ENCODE measurements at places on chromosomes 3 and 15.
A peak's percentile ranks its signal among the peaks of the same experiment; 100 is the strongest.

- DNase-seq: no peak
Measured at GRCh38 chr15:51405693-51406523, 64.5 kb downstream of the GLDN start.

DNA sequence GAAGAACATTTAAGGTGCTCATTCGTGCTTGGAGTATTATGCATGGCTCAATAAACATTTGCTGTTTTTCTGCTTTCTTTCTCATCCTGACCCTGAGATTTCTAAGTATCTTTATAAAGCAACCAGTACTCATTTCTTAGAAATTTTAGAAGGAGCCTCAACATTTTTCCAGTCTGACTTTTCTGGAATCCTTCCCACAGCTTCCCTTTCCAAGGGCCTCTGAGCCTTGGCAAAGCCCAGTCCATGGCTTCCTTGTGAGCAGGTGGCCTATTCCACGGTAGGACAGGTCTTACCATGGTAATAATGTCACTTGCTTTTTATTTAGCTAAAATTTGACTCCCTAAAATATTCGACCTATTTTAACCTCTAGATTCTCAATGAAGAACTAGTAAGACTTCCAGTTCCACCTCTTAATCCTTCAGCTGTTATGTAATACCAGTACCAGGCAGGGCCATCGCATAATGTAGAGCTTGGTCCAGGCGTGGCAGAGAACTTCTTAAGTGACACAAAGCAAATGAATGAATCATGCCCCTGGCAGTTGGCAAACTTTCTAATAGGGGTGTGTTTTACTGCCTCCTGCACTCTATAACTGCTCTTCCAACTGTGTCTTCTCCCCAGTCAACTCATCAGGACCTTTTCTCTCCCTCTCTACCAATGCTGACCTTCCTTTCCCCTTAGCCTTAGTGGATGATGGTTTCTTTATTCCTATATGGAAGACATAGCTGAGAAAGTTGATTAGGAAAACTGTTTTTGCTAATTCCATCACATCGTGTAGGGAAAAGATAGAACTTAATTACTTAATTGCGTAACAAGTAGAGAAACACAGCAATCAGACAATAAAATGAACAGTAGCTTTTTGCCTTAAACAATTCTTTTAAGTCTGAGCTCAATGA is 894 bp upstream of the TM4SF4 start:
- peak; percentile 90 for DNase-seq

- no peak for DNase-seq
Measured at GRCh38 chr15:61227950-61228936, 859 bp downstream of the RORA start.

DNA sequence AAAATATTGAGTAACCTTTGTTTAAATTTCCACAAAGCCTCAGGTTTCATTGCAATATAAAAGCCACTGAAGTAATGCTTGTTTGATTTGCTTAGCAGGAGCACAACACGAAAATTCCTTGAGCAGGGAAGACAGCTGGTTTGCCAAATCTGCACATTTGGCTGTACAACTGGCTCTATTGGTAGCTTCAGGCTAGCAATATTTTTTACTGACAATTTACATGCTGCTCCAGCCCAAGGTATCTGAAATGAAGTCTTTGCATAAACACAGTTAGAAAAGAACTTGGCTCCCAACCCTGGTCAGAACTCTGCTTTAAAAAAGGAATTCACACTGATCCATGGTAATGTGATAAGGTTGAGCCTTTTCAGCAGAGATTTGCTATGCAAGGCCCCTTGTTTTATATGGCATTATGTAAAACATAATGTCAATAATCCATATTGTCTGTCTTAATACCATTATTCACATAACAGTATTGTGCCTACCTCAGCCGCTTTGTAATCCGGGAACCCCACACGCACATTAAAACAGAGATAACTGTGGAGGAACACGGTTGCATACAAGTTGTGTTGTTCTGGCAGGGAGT is 55.7 kb upstream of the CHL1 start:
- no peak for DNase-seq

DNA sequence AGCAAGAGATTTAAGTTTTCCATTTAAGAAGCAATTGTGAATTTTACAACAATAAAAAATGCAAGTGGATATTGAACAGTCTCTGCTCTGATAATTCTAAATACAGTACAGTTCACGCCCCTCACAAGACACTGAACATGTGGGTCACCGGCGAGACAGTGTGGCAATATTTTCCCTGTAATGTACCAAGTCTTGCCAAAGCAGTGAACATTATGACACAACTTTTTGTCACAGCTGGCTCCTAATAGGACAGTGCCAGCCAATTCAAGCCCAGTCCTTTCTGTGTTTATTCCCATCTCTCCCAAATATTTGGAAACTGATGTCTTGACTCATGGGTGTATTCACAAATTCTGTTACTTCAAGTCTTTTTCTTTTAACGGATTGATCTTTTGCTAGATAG is 62.3 kb downstream of the PPARG start:
- DNase-seq: no peak

DNA sequence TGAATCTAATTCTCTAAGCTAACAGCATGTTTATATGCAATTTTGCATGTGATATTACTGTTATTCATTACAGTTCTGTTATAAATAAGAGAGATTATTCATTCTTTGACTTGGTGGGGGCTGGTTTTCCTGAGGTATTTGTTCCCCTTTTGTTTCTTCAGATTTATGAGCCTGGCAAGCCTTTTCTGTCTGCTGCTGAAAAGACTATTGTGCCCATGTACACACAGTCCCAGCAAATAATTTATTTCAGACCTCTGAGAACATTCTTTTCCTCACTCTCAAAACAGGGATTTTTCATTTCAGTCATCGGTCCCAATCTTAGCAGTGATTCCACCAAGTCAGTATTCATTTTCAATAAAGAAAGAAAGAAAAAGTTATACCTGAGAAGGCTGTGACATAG is 716.8 kb downstream of the NSUN3 start:
- no peak for DNase-seq

DNA sequence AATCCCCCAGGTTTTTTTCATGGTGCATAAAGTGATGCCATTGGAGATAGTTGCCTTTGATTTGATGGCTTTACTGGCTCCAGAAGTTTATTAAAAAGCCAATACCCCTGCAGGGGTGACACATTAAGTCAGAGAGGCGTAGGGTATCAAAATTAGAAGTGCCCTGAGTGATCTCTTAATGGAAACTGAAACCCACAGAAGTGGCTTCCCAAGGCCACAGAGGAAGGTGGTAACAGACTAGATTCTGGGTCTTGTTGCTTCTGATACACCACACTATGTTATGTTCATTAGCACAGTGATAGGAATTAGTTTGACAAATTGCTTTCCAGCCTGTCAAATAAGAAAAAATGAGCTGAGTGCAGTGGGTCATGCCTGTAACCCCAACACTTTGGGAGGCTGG is 112.3 kb downstream of the IQCH start:
- no peak for DNase-seq

DNA sequence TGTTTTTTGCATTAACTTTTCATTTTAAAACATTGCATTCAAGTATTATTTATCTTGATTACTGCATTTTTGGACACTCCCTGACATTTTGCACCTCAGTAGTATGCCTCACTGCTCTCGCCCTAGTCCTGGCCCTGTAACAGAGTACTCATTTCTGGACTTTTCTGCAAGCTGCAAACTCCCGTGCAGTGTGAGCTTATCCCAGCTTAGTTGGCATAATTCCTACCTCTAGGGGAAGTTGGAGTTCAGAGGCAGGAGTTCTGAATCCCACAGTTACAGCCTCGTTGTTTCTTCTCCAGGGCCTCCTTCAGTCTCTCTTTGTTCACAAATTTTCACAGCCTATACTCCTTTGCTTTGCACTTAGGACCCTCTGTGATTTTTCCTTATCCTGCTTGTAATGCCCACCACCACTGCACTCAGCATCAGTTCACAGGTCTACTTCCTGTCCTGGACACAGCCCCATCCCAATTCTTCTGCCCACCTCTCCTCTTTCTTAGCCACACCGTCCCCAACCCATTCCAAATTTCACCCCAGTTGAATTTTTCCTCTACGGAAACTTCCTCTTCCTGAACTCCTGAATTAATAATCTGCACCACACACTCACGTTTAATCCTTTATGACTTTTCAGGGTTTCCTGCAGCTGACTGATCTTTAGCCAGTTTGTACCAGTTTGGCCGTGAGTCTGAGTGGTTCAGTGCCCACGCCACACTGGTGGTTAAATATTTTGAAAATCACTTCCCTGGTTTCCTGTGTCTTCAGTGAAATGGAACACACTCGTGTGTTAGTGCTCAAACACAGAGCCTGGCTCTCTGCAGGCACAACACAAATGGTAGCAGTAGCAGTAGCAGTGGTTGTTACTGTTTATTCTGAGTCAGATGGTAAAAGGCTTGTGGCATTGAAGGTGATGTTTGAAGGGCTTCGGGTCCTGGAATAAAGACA is 6.3 kb upstream of the CTSH start:
- DNase-seq: peak; percentile 15

GRCh38 chr3:150147776-150148175 is 177.1 kb upstream of the PFN2 start:
- no peak for DNase-seq

DNA sequence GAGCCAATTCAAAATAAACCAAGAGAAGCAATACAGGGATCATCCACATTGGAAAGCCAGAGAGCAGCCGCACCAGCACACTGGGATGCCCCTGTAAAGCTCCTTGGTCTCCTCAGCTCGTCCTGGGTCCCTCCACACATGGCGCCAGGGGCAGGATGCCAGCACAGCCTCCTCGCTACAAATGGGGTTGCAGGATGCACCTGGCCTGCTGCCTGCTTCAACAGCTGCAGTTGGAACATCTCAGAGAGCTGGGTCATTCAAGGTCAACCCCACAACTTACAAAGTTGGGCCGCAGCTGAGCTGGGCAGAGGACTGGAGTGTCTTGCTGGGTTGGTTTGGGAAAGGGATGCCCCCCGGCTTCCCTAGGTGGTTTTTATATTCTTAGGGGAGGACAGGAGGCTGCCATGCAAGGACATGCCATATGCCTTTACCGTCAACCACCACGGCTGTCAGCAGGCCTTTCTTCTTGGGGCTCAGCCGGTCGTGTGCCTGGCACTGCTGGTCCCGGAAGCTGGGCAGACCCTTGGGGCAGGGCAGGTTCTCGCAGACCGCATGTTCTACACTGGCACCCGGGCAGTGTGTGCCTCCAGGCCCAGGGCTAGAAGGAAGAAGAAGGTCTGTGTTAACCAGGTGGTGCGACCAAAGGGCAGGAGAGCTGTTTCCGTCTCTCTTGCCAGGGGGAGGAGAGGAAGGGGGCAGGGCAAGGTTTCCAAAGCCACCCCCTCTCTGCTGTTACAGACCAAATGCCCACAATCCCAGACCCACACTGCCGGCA is 225.2 kb downstream of the ADAMTS17 start:
- no peak for DNase-seq

- no peak for DNase-seq
Measured at GRCh38 chr3:70743754-70744153, 431.3 kb upstream of the MDFIC2 start.

DNA sequence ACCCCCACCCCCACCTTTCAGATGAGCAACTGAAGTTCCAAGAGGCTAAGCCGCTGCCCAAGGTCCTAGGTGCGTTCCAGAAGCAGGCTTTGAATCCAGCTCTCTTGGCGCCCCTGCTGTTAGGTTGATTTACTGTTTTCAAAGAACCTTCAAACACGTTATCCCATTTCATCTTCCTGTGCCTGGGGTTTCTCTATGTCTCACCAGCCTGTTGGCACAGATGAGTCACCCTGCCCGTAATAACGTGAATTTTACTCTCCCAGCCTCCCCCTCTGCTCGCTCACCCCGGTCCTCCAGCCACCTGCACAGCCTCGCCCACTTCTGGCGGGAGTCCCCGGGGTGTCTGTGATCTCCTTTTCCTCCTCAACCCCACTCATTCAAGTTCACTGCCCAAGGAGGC is 13.0 kb upstream of the TSEN2 start:
- peak; percentile 81 for DNase-seq

- DNase-seq: no peak
Measured at GRCh38 chr3:50620420-50620819, 3.5 kb downstream of the MAPKAPK3 start.

DNA sequence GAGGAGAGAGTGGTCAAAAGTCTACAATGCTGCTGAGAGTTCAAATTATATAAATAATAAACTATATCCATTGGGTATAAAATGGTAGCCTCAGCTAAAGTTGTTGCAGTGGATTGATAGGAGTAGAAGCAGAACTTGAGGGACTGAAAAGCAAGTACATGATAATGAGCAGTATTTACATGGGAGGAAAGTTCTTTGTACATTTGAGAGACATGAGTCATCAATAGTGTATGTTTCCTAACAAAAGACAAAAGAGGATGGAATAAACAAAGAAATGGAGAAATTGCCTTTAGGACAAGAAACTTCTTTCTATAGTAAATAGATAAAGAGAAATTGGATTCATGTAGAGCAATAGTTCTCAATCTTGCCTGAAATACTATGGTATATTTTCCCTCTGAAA is 110.0 kb upstream of the PLSCR5 start:
- DNase-seq: no peak

- no peak for DNase-seq
Measured at GRCh38 chr3:120441776-120442175, 9.0 kb downstream of the FSTL1 start.

DNA sequence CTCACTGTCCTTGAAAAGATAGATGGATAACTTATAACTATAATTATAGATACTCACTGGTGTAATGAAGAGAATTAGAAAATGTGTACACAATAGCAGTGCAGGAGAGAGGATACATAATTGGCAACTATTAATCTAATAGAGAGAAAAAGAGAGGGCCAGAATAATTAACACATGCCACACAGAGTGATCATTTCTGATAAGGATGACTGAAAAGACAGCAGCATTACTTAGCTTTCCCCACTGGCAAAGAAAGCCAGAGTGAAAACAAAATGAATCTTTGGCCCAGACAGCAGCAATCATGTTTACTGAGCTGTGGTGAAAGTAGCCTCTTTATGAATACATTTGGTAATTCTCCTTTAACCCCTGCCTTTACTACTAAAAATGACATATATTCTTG is 493.3 kb upstream of the ROBO1 start:
- no peak for DNase-seq

DNA sequence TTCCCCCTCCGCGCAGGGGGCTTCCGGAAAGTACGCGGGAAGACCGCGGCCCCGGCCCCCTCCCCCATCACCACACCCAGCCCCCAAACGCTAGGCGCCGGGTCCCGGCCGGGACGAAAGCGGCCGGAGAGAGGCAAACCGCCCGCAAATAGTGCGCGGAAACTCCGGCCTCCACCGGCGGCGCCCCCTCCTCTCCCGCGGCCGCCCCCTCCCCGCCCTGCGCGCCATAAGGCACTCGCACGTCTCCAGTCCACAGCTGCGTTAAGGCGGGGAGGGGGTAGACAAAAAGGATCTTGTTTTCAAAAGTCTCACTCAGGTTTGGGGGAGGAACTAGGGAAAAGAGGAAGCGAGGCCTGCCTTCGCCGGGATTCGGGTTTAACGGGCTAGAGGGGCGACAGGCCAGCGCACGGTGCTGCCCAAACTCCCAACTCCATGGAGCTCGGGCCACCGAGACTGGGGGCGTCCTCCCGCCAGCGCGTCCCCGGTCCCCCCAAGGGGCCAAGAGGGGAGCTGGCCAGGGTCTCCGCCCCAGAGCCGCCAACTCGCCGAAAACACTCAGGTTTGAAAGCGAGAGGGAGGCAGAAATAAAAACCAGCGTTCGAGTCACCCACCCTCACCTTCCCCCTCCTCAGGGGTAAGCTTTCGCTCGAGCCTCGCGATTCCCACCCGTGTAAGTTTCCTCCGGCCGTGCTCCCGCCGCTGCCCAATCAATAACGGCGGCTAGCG is 1.8 kb downstream of the ANP32A start:
- DNase-seq: peak; percentile 17

GRCh38 chr3:18447720-18448119 is 22.6 kb upstream of the SATB1 start:
- no peak for DNase-seq

Data from RCC 7860 (cell line).